ENCODE measurements at places on chromosomes 1 and 21.

GRCh38 chr1:156931211-156931952 is 10.9 kb downstream of the LRRC71 start:
- no peak for DNase-seq

- DNase-seq: peak; percentile 30
These were observed 40.1 kb upstream of the HMCN1 start for GRCh38 chr1:185694081-185694480.

GRCh38 chr1:5707566-5708345 is 284.5 kb downstream of the NPHP4 start:
- no peak for DNase-seq

GRCh38 chr1:204705493-204705811 is 19.9 kb upstream of the LRRN2 start:
- no peak for DNase-seq

DNA sequence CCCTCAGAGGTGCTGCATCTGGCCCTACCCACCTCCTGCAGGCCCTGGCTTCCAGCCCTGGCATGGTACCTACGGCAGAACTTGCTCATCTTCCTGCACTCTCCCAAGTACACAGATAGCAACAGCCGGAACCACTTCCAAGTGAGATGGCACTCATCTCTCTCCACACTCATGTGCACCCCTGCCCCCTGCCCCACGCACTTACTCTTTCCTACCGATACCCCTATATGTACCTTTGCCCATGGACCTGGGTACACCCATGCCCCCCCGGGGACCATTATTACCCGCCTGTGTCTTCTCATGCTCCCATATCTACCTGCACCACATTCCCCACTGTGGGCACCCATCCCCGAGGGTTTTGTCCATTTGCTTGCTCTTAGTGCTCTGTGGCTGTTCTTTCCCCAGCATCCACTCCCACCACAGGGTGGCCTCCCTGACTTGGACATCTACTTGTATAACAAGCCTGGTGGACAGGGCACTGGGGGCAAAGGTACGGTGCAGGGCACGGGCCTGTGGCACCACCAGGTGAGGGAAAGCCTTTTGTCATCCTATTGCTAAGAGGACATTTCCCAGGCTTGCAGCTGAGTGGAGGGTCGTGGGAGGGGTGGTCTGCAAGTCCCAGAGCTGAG is 14.7 kb downstream of the HYI start:
- DNase-seq: peak; percentile 6

DNA sequence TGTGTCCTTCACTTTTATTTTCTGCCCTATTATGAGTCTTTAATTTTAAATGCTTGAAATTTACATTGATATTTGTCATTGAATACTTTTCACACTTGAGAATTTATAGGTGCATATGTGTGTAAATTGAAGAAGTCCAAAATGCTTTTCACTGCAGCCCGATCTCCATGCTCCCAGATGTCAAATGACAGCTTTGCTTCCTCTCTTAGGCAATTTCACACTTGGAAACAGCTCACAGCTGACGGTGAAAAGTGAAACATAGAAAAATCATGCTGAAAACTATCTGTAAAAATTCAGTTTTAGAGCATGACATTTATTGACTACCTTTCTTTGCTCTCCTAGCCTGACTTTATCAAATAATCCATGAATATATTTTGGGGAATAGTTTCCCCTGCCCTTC is 196.0 kb downstream of the RPS6KC1 start:
- no peak for DNase-seq

GRCh38 chr21:15293240-15293639 is 228.4 kb upstream of the NRIP1 start:
- DNase-seq: no peak

- no peak for DNase-seq
These were observed 8.4 kb downstream of the PDIK1L start for GRCh38 chr1:26119892-26120608.

DNA sequence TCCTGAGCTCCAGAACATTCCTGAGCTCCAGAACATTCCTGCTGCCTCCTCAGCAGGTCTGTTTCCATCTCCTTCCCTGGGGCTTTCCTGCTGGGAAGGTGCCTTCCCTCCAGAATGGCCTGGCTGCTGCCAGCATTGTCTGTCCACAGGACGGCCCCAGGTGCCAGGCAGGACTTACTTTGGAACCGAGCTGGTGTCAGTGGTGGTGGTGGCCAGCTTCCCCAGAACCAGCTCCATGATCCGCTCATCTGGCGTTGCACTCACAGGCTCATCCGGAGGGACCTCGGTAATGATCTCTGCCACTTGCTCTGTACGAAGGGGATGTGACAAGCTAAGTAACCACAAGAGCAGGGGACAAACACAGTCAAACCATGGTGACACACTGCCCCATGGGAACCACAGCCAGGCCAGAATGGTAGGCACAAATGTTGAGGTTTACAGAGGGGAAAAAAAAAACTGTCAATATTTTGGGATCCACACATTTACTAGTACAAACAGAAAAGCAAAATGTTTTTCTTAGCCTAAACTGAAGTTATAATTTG is 41.3 kb downstream of the PRDM15 start:
- no peak for DNase-seq

DNA sequence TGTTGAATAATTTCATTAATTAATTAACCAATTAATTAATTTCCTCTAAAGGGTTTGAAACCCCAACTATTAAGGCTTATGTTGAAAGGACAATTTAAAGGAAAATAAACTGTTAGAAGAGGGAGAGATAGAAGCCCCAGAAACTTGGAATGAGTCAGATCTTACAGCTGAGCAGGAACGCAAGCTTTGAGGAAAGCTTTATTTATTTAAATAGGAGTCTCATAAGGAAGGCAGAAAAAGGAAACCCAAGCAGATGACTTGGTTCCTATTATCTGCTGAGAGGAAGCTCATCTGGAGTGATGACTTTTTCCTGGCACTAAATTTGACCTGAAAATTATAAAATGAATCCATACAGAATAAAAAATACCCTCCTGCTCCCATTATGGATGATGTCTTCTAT is 105.1 kb downstream of the ROR1 start:
- no peak for DNase-seq

DNA sequence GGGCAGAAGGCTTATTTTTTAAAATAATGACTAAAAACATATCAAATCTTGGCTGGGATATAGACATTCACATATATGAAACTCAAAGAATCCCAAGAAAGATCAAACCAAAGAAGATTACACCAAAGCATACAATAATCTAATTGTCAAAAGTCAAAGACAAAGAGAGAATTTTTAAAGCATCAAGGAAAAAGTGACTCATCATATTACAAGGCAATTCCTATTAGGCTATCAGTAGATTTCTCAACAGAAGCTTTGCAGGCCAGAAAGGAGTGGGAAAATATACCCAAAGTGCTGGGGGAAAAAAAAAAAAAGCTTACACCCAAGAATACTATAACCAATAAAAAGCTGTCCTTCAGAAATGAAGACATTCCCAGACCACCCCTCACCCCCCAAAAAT is 375.6 kb downstream of the BRINP2 start:
- no peak for DNase-seq

DNA sequence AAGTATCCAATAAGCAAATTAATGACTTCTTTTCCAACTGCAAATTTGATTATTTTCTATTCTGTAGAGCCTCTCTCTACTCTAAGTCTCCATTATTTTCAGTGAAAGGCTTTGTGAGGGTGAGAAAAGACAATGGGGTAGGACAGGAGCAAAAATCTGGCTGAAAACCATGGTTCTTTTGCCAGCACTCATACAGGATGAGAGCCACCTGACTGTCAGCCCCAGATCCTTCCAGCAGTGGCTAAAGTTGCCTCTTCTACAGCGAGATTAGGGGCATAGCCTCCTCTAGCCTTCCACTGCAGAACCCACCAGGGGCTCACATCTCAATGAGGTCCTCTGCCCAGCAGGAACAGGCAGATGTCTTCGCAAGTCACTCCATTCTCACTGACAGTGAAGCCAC is 23.7 kb downstream of the NMNAT2 start:
- no peak for DNase-seq

DNA sequence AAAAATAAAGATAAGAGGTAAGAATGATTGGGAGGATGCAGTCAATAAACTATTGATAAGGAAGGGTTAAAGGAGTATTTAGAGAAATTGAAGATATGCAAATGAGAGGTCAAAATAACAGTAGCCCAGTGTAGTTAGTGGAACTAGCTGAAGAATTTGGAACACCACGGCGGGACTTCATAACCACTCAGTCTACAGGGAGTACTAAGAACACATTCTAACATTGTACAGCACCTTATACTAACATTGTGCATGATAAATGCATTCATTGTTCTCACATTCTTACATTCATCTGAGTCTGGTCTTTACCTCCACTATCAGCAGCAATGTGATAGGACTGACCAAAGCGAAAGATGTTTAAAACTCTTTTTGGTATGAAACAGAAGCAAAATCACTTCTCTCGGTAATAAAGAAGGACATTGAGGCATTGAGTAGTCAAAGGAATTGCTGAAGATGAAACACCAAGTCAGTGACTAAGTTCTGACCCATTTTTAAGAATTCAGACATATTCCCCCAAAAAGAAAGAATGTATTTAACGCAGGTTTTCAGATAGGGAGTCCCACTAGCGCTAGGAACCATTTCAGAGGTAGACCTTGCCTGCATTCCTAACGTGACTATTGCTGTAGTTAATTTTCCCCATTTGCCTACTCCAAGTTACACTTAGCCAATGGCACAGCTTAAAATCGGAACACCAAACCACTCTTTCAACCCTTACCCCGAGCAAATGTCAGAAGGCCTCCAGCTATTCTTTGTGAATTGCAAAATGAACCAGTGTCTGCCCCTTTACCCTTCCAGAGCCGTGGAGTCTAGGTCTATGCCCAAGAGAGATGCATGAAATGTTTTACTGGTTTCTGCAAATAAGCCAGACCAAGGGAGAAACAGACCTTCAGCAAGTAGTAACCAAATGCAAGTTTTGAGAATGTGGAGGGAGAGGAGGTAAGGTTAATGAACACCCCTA is 108.8 kb upstream of the IRF2BP2 start:
- no peak for DNase-seq

DNA sequence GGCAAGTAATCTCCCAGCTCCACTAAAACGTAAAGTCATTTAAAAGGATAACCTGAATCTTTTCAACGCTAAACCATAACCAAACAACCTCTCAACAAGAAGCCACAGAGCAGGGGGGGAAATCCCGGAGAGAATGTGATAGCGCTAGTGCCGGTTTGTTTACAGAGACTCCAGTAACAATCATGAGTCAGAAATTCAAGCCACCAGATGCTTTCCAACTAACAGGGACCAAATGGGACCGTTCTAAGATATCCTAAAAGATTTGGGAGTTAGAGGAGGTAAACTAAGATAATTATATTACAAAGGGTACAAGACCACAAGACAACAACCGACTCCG is 825 bp downstream of the DCAF8 start:
- peak; percentile 54 for DNase-seq

GRCh38 chr1:39952359-39953110 is 2.4 kb upstream of the MFSD2A start:
- no peak for DNase-seq

GRCh38 chr1:204146965-204147364 is 4.9 kb downstream of the ETNK2 start:
- DNase-seq: no peak

DNA sequence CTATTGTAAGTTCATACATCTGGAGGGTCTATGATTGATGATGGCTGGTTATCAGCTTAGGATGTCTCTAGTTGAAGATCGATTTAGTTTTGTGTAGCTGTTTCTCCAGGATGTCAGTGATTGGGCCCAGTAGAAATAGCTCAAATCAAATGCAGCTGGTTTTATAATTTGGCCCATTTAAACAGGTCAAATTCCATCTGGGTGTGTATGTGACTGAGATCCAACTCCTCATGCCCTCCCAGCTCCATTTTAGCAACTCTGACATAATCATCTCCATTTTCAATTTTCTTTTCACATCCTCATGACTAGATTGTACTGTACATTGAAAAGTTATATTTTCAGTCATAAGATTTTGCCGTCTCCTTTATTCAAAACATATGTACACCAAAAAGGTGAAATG is 99.2 kb downstream of the TPR start:
- DNase-seq: no peak

- DNase-seq: no peak
These were observed 104.6 kb upstream of the TTC34 start for GRCh38 chr1:2906085-2906484.

DNA sequence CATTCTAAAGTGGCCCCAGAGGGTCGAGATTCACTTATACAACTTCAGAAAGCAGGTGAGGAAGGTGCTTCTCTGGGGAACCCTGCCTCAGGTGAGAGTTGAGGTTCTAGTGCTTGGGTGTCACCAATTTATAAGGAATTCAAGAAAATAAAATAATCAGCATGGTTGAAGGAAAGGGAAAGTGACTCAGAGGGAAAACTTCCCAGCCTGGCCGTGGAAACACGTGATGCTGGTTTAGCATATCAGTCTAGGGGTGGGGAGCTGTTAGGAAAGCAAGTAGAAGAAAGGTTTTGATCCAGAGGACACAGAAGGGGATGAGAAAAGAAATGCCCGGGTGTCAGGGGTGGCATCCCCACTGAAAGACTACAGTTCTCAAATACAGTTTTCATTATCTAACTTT is 37.7 kb upstream of the TMEM125 start:
- no peak for DNase-seq

- DNase-seq: peak; percentile 41
These were observed 976 bp downstream of the SSBP3 start for GRCh38 chr1:54404939-54405897.

DNA sequence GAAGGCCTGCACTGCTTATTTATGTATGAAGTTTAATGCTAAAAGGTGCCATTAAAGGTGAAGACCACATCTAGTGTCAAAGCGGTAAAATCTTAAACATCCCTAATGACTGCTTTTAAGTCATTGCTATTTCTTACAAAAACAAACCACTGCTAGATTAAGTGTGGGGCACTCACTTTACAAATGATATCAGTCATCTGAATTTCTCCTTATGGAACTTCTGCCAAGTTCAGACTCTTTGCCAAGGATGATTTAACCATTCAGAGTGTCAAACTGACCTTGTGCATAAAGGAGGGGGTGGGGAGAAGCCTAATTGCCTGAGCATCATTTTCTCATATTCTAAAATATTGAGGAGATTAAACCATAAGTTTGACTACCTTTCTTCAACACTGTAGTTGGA is 271.5 kb downstream of the TGFB2 start:
- DNase-seq: no peak

GRCh38 chr21:15094706-15095105 is 29.9 kb upstream of the NRIP1 start:
- no peak for DNase-seq

GRCh38 chr21:45002381-45003204 is 62.8 kb downstream of the SLX9 start:
- DNase-seq: no peak

DNA sequence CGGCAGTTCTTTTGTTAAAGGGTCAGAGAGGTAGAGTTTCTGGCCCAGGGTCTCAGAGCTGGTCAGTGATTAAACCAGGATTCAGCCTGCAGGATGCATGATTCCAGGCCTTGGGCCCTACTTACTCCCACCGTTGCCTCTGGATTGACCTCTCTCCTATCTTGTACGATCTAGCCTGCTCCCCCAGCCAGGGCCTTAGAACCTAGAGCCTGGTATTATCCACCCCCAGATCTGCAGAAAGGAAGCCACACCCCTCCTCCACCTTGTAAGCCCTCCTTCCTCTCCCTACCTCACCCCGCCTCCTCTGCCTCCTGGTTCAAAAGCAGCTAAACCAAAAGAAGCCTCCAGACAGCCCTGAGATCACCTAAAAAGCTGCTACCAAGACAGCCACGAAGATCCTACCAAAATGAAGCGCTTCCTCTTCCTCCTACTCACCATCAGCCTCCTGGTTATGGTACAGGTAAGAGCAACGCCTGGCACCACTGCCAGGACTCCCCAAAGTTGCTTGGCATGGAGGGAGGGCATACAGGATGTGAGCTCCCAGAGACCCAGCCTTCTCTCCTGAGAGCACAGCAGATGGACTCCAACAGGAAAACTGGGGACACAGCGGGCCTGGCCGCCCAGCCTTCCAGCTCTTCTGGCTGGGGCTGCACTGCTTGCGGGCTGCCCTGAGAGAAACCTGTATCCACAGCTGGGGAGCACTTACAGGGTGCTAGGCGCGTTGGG is at the start of gene CD52:
CD52 (plus strand) TSS at position 347 of the 726 bp plus-strand sequence; CDS start at position 407, 60 bp downstream.
- DNase-seq: peak; percentile 63
